NCI-H2029 (cell line): ENCODE measurements at places on chromosomes 4 and X.

- no peak for DNase-seq
Measured at GRCh38 chrX:49312176-49312575, 8.7 kb downstream of the GAGE10 start.

GRCh38 chrX:85037114-85037513 is 33.4 kb downstream of the APOOL start:
- no peak for DNase-seq

GRCh38 chrX:129779747-129780146 is at the start of gene SASH3:
Gene SASH3, plus strand, starts transcription at chrX:129779949. Its CDS starts 149 bp downstream, at chrX:129780098.
- no peak for DNase-seq

DNA sequence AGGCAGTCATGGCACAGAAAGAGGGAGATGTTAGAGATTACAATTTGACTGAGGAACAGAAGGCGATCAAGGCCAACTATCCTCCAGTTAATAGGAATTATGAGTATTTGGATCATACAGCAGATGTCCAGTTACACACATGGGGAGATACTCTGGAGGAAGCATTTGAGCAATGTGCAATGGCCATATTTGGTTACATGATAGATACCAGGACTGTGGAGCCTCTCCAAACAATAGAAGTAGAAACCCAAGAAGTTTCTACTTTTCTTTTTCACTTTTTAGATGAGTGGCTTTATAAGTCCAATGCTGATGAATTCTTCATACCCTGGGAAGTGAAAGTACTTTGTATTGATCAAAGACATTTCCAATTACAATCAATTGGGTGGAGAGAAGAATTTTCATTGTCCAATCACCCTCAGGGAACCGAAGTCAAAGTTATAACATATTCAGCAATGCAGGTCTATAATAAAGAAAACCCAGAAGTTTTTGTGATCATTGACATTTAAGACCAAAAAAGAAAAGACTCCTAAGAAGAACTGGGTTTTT is 139.1 kb downstream of the MAB21L2 start:
- DNase-seq = no peak

- DNase-seq = peak; percentile 70
Measured at GRCh38 chr4:105990933-105991332, 95.7 kb downstream of the NPNT start.

DNA sequence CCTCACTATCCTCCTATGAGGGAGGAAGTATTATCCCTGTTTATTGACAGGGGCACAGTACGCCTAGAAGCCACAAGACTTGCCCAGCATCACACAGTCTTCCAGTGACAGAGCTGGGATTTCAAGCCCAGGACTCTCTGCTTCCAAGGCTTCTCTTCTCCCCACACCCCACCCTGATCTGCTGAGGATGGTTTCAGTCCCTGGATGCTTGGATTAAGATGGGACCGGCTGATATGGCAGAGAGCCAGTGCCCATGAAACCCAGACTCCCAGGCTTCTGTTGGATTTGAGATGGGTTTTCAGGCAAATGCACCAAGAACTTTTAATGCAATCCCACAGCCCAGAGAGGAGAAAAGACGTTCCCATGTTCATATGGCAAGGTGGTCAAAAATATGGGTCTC is 23.2 kb downstream of the EFNB1 start:
- DNase-seq = no peak

- DNase-seq = peak; percentile 86
Measured at GRCh38 chr4:1870328-1870577, 940 bp upstream of the NSD2 start.
